A549 treated with Mapracorat at 1 μM for 4 hours (cell line): ENCODE measurements at places on chromosomes 4 and X. TPM values are rescaled to one million over a fixed set of nuclear protein-coding genes. Genes with fewer than 3 reads are reported as not detected.

The S100G gene
- not detected in 5 replicates for total RNA-seq

The NXF2 gene
- total RNA-seq = not detected in 5 replicates

The BEND2 gene
- not detected in 5 replicates for total RNA-seq

The CYP2U1 gene
- 1.3 to 1.7 TPM (median 1.5 TPM) in 5 replicates for total RNA-seq

The PDLIM5 gene
- 27.5 to 43.8 TPM (median 35.7 TPM) in 5 replicates for total RNA-seq

The BMX gene
- not detected in 5 replicates for total RNA-seq

The KIAA1210 gene
- not detected in 5 replicates for total RNA-seq

The FGF2 gene
- 26.9 to 57.2 TPM (median 51.8 TPM) in 5 replicates for total RNA-seq

The SOD3 gene
- not detected in 5 replicates for total RNA-seq

The DSPP gene
- not detected in 5 replicates for total RNA-seq

The F9 gene
- total RNA-seq = not detected in 5 replicates

The DTHD1 gene
- total RNA-seq = not detected in 5 replicates

The BRS3 gene
- not detected in 5 replicates for total RNA-seq

The F8A2 gene
- not detected in 5 replicates for total RNA-seq

The GSX2 gene
- total RNA-seq = not detected in 5 replicates

The SLIT2 gene
- 0.02 to 0.03 TPM (median 0.02 TPM) in 3 of 5 replicates, not detected in the others for total RNA-seq

The TFE3 gene
- total RNA-seq = 41.8 to 52.7 TPM (median 51.5 TPM) in 5 replicates

The SYP gene
- total RNA-seq = 2.1 to 2.8 TPM (median 2.4 TPM) in 5 replicates

The PHKA1 gene
- total RNA-seq = 24.0 to 31.5 TPM (median 29.1 TPM) in 5 replicates

The CLTRN gene
- 0.73 to 1.2 TPM (median 0.93 TPM) in 5 replicates for total RNA-seq

The UCP1 gene
- not detected in 5 replicates for total RNA-seq

The PAK3 gene
- total RNA-seq = not detected in 5 replicates

The FBXW7 gene
- 5.6 to 7.2 TPM (median 6.3 TPM) in 5 replicates for total RNA-seq

The ATXN3L gene
- not detected in 5 replicates for total RNA-seq

The SSX3 gene
- total RNA-seq = not detected in 5 replicates

The MGARP gene
- total RNA-seq = 0.30 to 0.81 TPM (median 0.71 TPM) in 5 replicates

The TNMD gene
- not detected in 5 replicates for total RNA-seq

The KDR gene
- total RNA-seq = 0.08 to 0.19 TPM (median 0.13 TPM) in 4 of 5 replicates, not detected in the other

The P2RY8 gene
- 0.02 to 0.03 TPM (median 0.03 TPM) in 3 of 5 replicates, not detected in the others for total RNA-seq

The ADH7 gene
- not detected in 5 replicates for total RNA-seq

The MBTPS2 gene
- 19.3 to 26.3 TPM (median 21.6 TPM) in 5 replicates for total RNA-seq

The RAB39B gene
- total RNA-seq = 0.43 to 0.80 TPM (median 0.69 TPM) in 5 replicates

The DRD5 gene
- total RNA-seq = not detected in 5 replicates

The HPGDS gene
- not detected in 5 replicates for total RNA-seq

The GYPE gene
- total RNA-seq = not detected in 5 replicates

The DDX60 gene
- total RNA-seq = 1.6 to 2.8 TPM (median 2.1 TPM) in 5 replicates

The TCEANC gene
- 0.63 to 1.1 TPM (median 0.83 TPM) in 5 replicates for total RNA-seq

The RAB9A gene
- total RNA-seq = 29.9 to 35.1 TPM (median 31.4 TPM) in 5 replicates

The CASP3 gene
- total RNA-seq = 20.3 to 22.7 TPM (median 21.7 TPM) in 5 replicates

The WDFY3 gene
- 6.1 to 9.0 TPM (median 7.5 TPM) in 5 replicates for total RNA-seq

The HTR2C gene
- not detected in 5 replicates for total RNA-seq

The CRLF2 gene
- total RNA-seq = 0.69 to 1.1 TPM (median 0.77 TPM) in 5 replicates
